Cardiac septum (tissue), 1 donor: ENCODE measurements at places on chromosomes 2 and 18.

GRCh38 chr2:105822186-105822585, 77.5 kb downstream of the NCK2 start:
- no peak for DNase-seq

- DNase-seq: no peak
Observed at GRCh38 chr2:21070341-21071257, 26.7 kb upstream of the APOB start.

DNA sequence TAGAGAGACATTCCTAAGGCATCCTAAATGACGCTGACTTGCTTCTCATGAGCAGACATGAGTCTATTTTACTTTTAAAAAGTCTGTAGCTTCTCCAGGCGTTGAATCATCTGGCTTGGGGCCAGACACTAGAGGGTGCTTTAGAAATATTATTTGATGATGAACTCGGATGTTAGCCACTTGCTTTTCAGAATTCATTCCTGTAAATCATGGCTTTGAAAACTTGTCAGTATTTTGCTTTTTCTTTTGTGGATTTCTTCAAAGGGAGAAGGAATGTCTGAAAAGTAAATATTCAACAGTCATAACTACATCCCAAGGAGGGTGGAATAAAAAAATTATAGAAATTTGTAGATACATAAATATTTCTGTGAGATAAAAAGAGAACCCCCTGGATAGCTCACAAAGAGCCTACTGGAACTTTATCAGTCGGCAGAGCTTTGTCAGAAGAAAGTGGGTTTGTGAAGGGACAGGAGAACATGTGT, 370.8 kb downstream of the OSR1 start:
- no peak for DNase-seq

GRCh38 chr2:202015471-202015870, 18.2 kb upstream of the FZD7 start:
- DNase-seq: no peak
